Kidney (tissue), 22 donors: ENCODE measurements at places on chromosomes 11 and 22. TPM values are rescaled to one million over a fixed set of nuclear protein-coding genes. Genes with fewer than 3 reads are reported as not detected.

C11orf91 gene
- total RNA-seq = not detected

OR2AG1 gene
- not detected for total RNA-seq

ZNF280B gene
- 1.0 TPM for total RNA-seq

CHEK1 gene
- 4.9 TPM for total RNA-seq

XRRA1 gene
- 14.6 TPM for total RNA-seq

EMID1 gene
- total RNA-seq = 9.6 TPM

VSIG2 gene
- 3.9 TPM for total RNA-seq

OR52I2 gene
- total RNA-seq = not detected

SAA4 gene
- total RNA-seq = 1.3 TPM

DAGLA gene
- 3.9 TPM for total RNA-seq

TBX1 gene
- 5.5 TPM for total RNA-seq

TRAF6 gene
- total RNA-seq = 16.5 TPM

ABCC8 gene
- total RNA-seq = 1.3 TPM

SORL1 gene
- total RNA-seq = 74.2 TPM

CTSW gene
- total RNA-seq = 3.9 TPM

C11orf65 gene
- total RNA-seq = 1.1 TPM

DNA sequence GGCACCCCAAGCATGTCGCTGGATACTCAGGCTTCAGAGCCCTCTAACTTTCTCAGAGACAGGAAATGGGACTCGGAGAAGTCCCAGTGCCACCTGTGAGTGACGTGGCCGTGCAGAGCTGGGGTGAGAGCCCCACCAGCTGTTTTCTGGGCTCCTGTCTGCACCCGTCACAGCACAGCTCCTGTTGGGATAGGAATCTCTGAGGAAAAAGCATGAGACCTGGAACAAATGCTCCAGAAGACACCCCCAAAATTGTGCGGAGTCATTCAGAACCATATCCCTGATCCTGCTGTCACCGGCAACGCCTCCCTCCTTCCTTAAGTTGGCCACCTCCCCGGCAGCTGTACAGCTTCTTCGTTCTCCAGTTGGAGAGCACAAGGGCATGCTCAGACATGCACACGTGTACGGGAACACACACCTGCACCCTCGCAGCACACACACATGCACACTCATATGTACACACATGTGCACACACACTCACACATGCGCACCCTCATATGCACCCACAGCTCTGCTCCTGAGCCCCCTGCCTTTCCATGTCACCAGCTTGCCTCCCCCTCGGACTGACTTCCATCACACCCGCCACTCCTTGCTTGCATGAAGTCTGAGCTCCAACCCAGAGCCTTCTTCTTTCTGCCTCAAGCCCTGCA lies 1430.0 kb downstream of the BRD1 start:
- H3K27me3 ChIP-seq = no peaks in the 10 kb centered on the region
- H3K36me3 ChIP-seq = no peaks in the 10 kb centered on the region
- H3K4me3 ChIP-seq = no peak overlapping the region

DNA sequence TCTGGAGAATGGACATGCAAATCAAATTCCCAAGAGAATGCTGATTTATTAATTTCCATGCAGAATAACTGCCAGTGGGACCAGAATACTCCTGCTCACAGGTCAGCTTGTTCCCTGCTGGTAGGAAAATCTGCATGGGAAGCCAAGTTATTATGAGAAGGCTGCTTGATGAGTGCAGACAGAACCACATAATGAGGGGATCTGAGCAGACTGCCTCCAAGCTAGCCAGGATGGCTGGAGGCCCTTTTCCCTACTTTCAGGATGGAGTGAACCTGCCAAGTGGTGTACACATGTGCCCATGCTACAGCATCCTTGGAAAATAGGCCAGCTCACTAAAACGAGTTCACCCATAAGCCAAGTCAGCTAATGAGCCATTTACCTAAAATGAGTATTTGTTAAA lies 55.2 kb upstream of the ZBED5 start:
- no peaks in the 10 kb centered on the region for H3K4me1 ChIP-seq
- H3K27ac ChIP-seq = no peak overlapping the region
- H3K36me3 ChIP-seq = no peaks in the 10 kb centered on the region

- H3K36me3 ChIP-seq = no peaks in the 10 kb centered on the region
- no peak overlapping the region for H3K4me3 ChIP-seq
- H3K27ac ChIP-seq = no peak overlapping the region
- no peaks in the 10 kb centered on the region for H3K27me3 ChIP-seq
- H3K4me1 ChIP-seq = no peaks in the 10 kb centered on the region
- no peak for DNase-seq
Measured at GRCh38 chr22:47786650-47787290, 1024.3 kb downstream of the TBC1D22A start.

DNA sequence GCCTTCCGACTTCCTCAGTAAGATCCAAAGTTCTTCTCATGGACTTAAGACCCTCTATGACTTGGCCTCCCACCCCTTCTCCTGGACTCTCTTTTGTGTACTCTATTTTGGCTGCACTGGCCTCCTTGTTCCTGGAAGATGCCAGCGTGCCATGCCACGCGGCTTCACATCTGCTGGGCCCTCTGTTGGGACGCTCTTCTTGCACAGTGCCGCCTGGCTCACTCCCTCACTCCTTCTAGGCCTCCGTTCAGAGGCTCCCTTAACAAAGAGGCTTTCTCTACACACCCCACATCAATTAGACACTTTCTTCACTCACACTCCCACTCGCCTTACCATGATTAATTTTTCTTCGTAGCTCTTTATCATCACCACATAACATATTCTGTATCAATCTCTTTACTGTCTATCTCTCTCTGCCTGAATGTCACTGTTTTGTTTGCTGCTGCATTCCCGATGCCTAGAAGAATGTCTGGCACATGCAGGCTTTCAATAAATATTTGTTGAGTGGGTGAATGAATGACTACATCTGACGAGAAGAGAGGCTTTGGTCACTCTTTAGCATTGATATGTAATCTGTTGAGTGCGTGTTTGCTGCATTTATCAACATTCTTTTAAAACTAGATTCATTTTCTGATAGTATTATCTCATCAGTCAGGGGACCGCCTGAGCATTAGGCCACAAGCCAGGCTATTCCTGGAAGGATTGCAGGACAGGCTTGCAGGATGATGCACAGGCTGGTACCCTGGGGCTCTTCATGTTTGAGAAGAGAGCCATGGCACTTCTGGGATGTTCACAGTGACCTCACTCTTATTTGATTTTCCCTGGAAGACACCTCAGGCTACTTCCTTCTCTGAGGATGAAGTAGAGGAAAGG lies 60.6 kb upstream of the AMPD3 start:
- no peaks in the 10 kb centered on the region for H3K4me1 ChIP-seq
- H3K4me3 ChIP-seq = no peak overlapping the region
- no peak for DNase-seq
- H3K27ac ChIP-seq = no peak overlapping the region
- no peaks in the 10 kb centered on the region for H3K27me3 ChIP-seq

GRCh38 chr11:79363861-79364378 lies 76.9 kb downstream of the TENM4 start:
- DNase-seq = no peak
- H3K27ac ChIP-seq = no peak overlapping the region
- no peaks in the 10 kb centered on the region for H3K36me3 ChIP-seq
- no peak overlapping the region for H3K4me3 ChIP-seq
- H3K4me1 ChIP-seq = no peaks in the 10 kb centered on the region

DNA sequence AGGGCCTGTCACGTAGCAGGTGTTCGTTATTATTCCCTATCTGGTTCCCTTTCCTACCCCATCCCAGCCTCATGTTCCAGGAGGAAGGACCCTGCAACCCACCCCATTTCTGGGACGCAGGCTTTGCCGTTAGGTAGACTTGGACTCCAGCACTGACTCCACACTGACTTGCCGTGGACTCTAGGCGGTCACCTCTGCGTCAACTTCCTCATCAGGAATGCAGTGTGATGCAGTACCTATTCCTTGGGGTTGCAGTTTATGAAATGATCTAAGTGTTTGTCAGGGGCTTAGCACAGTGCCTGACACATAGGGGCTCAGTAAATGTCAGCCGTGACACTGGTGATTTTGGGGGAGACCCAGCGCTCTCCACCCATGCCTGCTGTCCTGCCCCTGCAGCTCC lies 16.8 kb downstream of the DGKZ start:
- no peak for DNase-seq
- H3K36me3 ChIP-seq = peaks cover 2% of the 10 kb centered on the region
- H3K27me3 ChIP-seq = no peaks in the 10 kb centered on the region
- no peak overlapping the region for H3K4me3 ChIP-seq

GRCh38 chr11:16070573-16070972 lies 285.8 kb downstream of the SOX6 start:
- no peaks in the 10 kb centered on the region for H3K4me1 ChIP-seq
- H3K4me3 ChIP-seq = no peak overlapping the region
- no peak overlapping the region for H3K27ac ChIP-seq
- no peak for DNase-seq
- no peaks in the 10 kb centered on the region for H3K27me3 ChIP-seq
- no peaks in the 10 kb centered on the region for H3K36me3 ChIP-seq

GRCh38 chr22:46425016-46425415 lies 89.5 kb downstream of the TRMU start:
- peaks cover 4% of the 10 kb centered on the region for H3K36me3 ChIP-seq
- H3K4me3 ChIP-seq = no peak overlapping the region
- no peaks in the 10 kb centered on the region for H3K4me1 ChIP-seq
- no peak overlapping the region for H3K27ac ChIP-seq
- DNase-seq = no peak

GRCh38 chr11:68812526-68812925 lies 29.2 kb downstream of the CPT1A start:
- H3K4me3 ChIP-seq = no peak overlapping the region
- H3K27me3 ChIP-seq = no peaks in the 10 kb centered on the region
- H3K36me3 ChIP-seq = peaks cover 20% of the 10 kb centered on the region
- H3K27ac ChIP-seq = no peak overlapping the region
- no peak for DNase-seq

GRCh38 chr11:35223371-35223796 lies 84.4 kb downstream of the CD44 start:
- H3K27ac ChIP-seq = no peak overlapping the region
- H3K36me3 ChIP-seq = no peaks in the 10 kb centered on the region
- H3K4me3 ChIP-seq = no peak overlapping the region
- peak; percentile 79 for DNase-seq
- no peaks in the 10 kb centered on the region for H3K27me3 ChIP-seq

GRCh38 chr22:22925805-22926369 lies 38.3 kb downstream of the IGLL5 start:
- peak; percentile 54 for DNase-seq
- H3K4me3 ChIP-seq = no peak overlapping the region
- no peaks in the 10 kb centered on the region for H3K36me3 ChIP-seq

DNA sequence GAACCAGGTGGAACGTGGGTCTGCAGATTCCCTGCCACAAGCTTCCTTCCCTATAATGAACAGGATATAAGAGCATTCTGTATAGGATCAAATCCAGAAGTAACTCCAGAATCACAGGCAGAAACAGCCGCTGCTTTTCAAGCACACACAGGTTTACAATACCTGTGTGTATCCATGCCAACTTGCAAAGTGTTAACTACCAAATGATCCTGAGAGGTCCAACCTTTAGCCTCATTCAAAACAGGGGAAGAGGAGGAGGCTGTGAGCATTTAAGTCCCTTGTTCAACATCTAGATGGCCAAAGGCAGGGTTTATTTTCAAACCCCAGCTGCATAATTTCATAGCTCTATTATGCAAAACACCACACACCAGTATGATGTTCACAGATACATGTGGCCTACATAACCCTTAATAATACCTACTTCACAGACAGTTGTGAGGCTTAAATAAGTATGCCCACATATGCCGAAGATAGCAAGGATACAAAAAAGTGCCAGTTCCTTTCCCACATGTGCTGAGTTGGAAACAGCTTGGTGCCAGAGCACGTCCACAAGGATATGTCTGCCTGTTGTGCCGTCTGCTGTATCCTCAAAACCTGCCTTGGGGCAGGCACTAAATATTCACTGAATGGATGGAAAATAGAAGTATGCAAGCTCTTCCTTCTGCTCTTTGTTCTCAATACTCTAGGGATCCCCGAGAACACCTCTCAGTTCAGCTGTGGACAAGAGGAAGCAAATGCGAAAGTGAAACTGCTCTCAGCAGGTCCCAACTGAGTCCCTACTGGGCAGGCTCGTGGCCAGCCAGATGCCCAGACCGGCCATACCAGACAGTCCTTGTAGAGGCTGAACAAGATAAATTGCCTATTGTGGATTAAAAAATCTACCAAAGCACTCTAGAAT lies 66.8 kb downstream of the LARGE1 start:
- H3K4me3 ChIP-seq = peak overlapping the region; percentile 73
- peak; percentile 76 for DNase-seq
- peak overlapping the region; percentile 62 for H3K27ac ChIP-seq
- no peaks in the 10 kb centered on the region for H3K36me3 ChIP-seq

DNA sequence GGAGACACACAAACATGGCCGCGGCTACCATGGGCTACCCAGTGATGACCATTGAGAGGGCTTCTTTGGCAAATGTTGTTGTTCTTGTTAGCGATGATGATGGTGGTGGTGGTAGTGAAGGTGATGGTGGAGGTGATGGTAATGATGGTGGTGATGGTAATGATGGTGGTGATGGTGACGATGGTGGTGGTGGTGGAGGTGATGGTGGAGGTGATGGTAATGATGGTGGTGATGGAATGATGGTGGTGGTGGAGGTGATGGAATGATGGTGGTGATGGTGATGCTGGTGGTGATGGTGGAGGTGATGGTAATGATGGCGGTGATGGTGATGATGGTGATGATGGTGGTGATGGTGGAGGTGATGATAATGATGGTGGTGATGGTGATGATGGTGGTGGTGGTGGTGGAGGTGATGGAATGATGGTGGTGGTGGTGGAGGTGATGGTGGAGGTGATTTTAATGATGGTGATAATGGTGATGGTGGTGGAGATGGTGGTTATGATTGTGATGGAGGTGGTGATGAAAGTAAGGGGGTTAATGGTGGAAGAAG lies 16.3 kb upstream of the WNT7B start:
- H3K36me3 ChIP-seq = no peaks in the 10 kb centered on the region
- DNase-seq = no peak

GRCh38 chr11:17328871-17329494 lies 22.6 kb upstream of the NCR3LG1 start:
- H3K36me3 ChIP-seq = no peaks in the 10 kb centered on the region
- H3K4me1 ChIP-seq = no peaks in the 10 kb centered on the region
- H3K27me3 ChIP-seq = no peaks in the 10 kb centered on the region
- no peak overlapping the region for H3K4me3 ChIP-seq

- H3K27me3 ChIP-seq = no peaks in the 10 kb centered on the region
- H3K4me3 ChIP-seq = no peak overlapping the region
- no peaks in the 10 kb centered on the region for H3K36me3 ChIP-seq
- DNase-seq = no peak
- H3K27ac ChIP-seq = no peak overlapping the region
Measured at GRCh38 chr22:28053896-28054818, 135.1 kb upstream of the PITPNB start.

GRCh38 chr22:26892166-26893041 lies 235.0 kb downstream of the MIAT start:
- no peak for DNase-seq
- H3K4me3 ChIP-seq = no peak overlapping the region
- no peaks in the 10 kb centered on the region for H3K36me3 ChIP-seq
- no peaks in the 10 kb centered on the region for H3K27me3 ChIP-seq
- H3K27ac ChIP-seq = no peak overlapping the region
- no peaks in the 10 kb centered on the region for H3K4me1 ChIP-seq

DNA sequence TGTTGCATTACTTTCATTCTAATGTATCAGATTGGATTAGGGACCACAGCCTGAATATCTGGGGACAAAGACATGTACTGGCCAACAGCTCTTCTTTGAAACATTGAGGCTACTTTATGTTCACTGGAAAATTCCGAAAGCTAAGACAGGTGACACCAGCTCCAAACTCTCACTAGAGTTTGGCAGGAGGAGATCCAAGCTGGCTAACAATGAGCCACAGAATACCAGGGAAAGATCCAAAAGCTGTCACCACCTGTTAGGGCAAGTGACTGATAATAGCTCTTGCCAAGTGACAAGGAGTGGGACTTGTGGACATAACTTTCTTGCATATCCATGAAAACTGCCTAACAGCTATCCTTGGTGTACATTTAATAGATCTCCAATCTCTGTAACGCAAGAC lies 333.3 kb downstream of the TTC28 start:
- H3K36me3 ChIP-seq = no peaks in the 10 kb centered on the region
- H3K4me3 ChIP-seq = no peak overlapping the region
- no peaks in the 10 kb centered on the region for H3K27me3 ChIP-seq
- H3K4me1 ChIP-seq = no peaks in the 10 kb centered on the region
- no peak overlapping the region for H3K27ac ChIP-seq
